NT2/D1 (cell line): ENCODE measurements at places on chromosomes 5 and 9.

GRCh38 chr5:1011226-1011631 is 2.6 kb downstream of the NKD2 start:
- DNase-seq: no peak

- no peak for DNase-seq
Measured at GRCh38 chr5:23014825-23015224, 161.7 kb upstream of the CDH12 start.

DNA sequence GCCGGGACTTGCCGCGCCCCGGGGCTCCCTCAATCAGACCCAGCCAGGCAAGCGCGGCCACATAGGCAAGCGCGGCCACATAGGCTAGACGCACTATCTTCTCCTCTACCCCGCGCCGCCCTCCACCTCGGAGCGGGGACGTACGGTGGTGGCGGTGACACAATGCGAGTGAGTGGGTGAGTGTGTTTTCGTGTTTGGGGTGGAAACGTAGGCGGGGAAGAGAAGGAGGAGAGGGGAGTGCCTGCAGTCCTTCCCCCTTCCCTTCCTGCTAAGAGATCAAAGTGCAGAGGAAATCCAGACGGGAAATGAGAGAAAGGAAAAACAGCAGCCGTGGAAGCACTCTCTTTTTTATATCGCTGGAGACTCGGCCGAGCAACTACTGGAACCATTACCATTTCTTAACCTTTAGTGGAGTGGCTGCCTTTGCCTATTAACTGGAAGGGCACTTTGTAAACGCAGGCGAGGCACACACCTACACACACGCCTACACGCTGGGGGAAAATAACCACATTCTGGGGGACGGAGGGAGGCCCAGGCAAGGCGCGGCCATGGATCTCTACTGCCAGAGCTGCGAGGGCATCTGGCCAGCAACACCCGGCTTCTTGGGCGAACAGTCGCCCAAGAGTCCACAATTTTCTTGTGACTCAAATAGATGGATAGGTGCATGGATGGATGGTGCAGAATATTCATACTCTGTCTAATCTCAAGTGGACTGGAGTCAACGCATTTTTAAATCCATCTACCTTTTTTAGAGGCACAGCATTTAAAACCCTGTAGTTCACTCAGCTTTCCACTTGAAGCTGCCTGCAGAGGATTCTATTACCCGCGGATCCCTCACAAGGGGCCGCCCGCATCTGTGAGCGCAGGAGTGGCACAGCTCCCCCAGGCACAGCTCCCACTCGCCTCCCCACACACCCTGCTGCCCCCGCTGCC is 2.1 kb downstream of the EDIL3 start:
- peak; percentile 23 for DNase-seq

GRCh38 chr9:84218322-84218721 is 122.2 kb downstream of the SLC28A3 start:
- no peak for DNase-seq

DNA sequence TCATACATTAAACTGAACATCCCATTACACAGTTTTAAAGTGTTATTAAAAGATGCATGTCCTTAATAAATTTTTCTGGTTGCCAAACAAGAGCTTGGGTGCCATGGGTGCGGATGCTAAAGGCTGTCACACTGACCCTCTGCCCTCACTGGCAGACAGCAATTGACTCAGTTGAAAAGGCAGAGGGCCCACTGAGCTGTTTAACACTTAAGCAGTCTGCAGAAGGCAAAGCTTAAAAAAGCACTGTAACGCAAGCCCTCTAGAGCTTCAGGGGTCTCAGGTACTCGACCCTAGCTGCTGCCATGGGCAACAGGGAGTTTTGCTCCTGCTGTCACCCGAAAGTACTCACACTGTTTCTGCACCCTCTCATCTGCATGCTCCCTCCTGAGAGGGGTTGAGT is 726.4 kb upstream of the TYRP1 start:
- no peak for DNase-seq

DNA sequence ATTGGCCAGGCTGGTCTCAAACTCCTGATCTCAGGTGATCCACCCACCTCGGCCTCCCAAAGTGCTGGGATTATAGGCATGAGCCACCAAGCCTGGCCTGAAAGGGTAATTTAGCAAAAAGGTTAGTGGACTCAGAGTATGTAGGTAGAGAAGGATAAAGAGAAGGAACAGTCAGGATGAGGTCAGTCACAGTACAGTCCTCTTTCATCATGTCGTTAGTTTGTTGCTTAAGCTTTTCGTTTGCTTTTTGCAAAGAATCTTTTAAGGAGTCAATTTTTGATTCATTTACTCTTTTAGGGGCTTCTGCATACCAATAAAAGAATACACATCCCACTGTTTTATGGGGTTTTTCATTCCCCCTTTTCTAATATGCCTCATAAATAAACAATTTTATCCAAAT is 17.8 kb upstream of the GBGT1 start:
- no peak for DNase-seq

GRCh38 chr9:80964374-80964773 is 725.0 kb downstream of the TLE1 start:
- DNase-seq: no peak

DNA sequence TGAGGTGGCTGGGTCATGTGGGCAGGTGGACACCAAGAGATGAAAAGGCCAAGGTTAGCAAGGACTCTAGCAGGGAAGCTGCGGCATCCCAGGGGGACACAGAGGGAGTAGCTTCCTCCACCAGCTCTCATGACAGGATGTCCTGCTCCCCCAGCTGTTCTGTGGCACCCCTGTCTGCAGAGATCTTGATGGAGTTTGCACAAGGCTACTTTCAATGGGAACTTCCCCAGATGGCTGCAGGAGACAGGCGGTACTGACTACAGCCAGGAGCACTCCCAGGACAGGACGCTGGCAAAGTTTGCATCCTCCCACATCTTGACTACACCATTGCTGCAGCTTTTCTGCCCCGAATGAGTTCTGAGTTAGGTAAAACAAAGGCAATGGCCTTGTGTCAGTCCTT is 312.8 kb downstream of the TLE4 start:
- no peak for DNase-seq
